ENCODE measurements at places on chromosomes 6 and 20.

DNA sequence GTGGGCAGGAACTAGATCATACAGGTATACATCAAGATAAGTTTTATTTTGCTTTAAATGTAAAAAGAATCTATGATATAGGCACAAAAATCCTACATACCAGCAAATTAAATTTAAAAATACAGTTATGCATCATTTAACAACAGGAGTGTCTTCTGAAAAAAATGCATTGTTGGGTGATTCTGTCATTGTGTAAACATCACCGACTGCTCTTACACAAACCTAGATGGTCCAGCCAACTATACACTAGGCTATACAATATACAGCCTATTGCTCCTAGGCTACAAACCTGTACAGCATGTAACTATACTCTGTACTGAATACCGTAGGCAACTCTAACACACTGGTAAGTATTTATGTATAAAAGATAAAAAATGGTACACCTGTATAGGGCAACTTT, 139.4 kb downstream of the RNGTT start:
- DNase-seq, result no peak

DNA sequence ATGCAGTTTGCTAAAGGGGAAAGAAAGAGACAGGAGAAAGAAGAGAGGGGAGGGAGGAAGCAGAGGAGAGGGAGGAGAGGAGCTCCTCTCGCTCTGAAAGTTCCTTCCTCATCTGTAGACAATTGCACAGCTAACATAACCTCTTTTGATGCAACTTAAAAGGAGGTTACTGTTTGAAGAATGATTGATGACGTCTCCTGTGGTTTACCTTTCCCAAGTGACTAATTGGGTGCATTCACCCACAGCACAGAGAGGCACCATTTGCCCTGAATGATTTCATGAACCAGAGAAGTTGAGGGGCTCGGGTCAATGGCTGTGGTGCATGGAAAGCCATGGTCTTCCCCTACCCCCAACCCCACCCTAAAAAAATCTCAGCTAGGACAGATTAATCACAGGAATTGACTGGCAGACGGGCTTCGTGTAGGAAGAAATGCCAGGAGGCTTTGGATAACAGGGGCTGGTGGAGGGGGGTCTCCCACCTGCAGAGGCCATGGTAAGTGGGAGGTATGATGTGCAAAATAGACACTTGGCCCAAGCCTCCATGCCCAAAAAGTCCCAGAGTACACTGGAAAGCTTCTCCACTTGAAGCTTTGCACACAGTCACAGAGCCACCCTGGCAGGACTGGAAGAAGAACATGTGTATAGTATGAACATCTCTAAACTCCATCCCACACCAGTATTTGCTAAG, 213.7 kb downstream of the ANKRD60 start:
- DNase-seq, result no peak

- DNase-seq, result no peak
These were observed 985.1 kb downstream of the HACE1 start for GRCh38 chr6:103874575-103874974.

GRCh38 chr6:89745716-89746115, 73.9 kb downstream of the MDN1 start:
- no peak for DNase-seq

GRCh38 chr6:34243901-34244884, 4.6 kb downstream of the SMIM29 start:
- DNase-seq, result no peak

- DNase-seq, result no peak
These were observed 170.3 kb upstream of the FLRT3 start for GRCh38 chr20:14507711-14508110.

DNA sequence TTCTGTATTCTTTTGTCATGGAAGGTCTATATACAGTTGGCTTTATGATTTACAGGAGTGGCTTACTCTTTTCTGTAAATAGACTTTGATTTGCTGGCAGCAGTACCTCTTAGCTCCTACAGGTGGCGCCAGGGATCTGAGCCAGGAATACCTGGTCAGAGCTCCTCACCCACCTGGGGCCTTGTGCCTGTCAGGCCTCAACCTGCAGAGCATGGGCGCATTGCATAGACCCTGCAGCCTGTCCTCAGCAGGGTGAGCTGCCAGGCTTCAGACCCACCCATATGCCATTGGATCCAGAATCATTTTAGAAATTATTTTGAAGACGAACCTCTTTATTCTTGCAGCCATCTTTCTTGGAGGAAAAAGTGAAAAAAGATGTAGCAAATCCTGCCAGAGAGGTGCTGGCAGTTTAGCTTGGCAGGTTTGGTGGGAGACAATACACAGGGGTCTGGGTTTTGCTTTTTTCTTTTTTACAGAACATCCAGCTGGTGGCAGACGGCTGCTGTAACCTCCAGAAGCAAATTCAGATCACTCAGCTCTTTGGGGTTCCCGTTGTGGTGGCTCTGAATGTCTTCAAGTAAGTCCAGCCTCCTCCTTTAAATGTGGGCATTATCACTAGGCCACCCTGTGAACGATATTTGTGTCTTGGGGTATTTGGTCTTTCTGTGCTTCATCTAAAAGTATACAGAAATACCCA, 149.1 kb downstream of the MTHFD1L start:
- peak; percentile 65 for DNase-seq

- no peak for DNase-seq
These were observed 259.1 kb downstream of the ZFAND3 start for GRCh38 chr6:38078671-38079070.

DNA sequence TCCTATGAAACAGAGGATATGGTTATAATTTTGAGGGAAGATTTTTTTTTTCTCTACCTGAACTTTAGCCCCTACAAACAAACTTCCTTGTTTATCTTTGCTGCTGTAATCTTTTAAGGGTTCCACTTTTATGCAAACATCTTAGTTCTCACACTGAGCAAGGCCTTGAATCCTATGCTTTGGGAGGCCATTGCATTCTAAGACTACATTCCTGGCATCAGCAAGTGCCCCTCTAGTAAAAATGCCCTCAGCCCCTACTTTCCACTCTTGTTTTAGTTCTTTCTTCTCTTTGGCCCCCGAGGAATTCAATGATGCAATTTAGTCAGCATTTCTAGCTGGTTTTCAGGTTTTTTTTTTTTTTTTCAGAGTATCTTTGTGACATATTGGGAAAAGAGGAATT, 8.1 kb upstream of the AHI1 start:
- no peak for DNase-seq

DNA sequence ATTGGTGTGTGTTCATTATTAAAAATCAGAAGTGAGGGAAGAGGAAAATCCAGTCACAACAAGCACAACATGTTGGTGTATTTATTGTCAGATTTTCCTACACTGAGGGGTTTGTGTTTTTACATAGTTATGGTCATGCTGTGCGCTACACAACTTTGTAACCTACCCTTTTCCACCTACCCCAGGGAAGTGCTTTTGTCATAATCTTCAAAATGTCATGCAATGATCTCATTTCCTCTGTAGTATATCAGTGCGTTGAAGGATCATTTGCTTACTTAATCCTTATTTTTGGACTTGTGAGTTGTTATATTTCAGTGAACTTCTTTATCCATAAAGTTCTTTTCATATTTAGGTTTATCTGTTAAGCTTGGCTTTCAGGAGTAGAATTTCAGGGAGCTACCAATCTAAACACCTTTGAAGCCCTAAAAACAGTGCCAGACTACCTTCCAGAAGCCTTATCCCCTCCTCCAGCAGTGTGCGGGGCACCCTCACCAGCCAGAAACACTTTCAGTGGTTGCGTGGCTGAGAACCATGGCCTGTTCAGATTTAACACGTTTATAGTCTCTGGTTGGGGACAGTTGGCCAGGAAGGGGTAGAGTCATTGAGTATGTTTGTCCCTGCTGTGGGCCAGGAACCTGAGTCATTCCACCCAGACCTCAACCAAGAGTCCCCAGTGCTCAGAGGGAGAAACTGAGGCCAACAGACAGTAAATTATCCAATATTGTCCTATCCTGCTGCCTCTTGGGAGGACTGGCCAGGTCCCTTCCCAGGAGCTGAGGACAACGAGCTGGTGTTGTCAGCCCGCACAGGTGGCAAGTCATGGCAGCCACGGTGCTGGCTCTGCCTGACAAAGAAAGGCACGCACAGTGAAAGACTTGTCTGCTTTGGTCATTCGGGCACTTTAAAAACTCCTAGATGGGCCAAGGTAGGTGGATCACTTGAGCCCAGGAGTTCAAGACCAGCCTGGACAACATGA, 40.3 kb downstream of the STK35 start:
- DNase-seq, result no peak

GRCh38 chr6:109263873-109264700, 118.2 kb downstream of the CD164 start:
- no peak for DNase-seq
